Activated CD4-positive, alpha-beta T cell treated with anti-CD3 and anti-CD28 coated beads, Interleukin-2, amount 10 ng/mL, durations not matched to agents 24 days and 14 days (primary cell): ENCODE measurements at places on chromosomes 3 and 15. TPM values are rescaled to one million over a fixed set of nuclear protein-coding genes. Genes with fewer than 3 reads are reported as not detected.

The SLC28A1 gene
- total RNA-seq: not detected in 2 replicates

The AMT gene
- 2.6 and 3.7 TPM in 2 replicates for total RNA-seq

- DNase-seq: no peak
- no peak overlapping the region for H3K27ac ChIP-seq
- H3K36me3 ChIP-seq: no peaks in the 10 kb centered on the region
- peaks cover 3% of the 10 kb centered on the region for H3K4me1 ChIP-seq
These were observed 47.7 kb upstream of the HERC1 start for GRCh38 chr15:63881431-63881830.

- H3K36me3 ChIP-seq: peaks cover 17% of the 10 kb centered on the region
- no peak overlapping the region for H3K4me3 ChIP-seq
- H3K27me3 ChIP-seq: no peaks in the 10 kb centered on the region
- no peak overlapping the region for H3K27ac ChIP-seq
These were observed 5.9 kb downstream of the ZSCAN2 start for GRCh38 chr15:84606653-84607120.

- no peaks in the 10 kb centered on the region for H3K4me1 ChIP-seq
- DNase-seq: no peak
- no peak overlapping the region for H3K27ac ChIP-seq
- H3K36me3 ChIP-seq: no peaks in the 10 kb centered on the region
These were observed 324.6 kb downstream of the MAGI1 start for GRCh38 chr3:65714134-65714533.

GRCh38 chr3:50241163-50241562, 5.2 kb downstream of the GNAI2 start:
- DNase-seq: no peak
- peak overlapping the region; percentile 95 for H3K27ac ChIP-seq
- H3K4me3 ChIP-seq: peak overlapping the region; percentile 78
- H3K27me3 ChIP-seq: no peaks in the 10 kb centered on the region
- peaks cover 30% of the 10 kb centered on the region for H3K36me3 ChIP-seq
- H3K4me1 ChIP-seq: peaks cover 60% of the 10 kb centered on the region

- H3K36me3 ChIP-seq: no peaks in the 10 kb centered on the region
- H3K4me1 ChIP-seq: no peaks in the 10 kb centered on the region
- no peak overlapping the region for H3K27ac ChIP-seq
These were observed 21.9 kb upstream of the MINAR1 start for GRCh38 chr15:79410237-79410636.
